ACHN (cell line): ENCODE measurements at places on chromosomes 2 and 18.

- DNase-seq, result peak; percentile 74
Observed at GRCh38 chr18:63979409-63979920, 9.6 kb downstream of the SERPINB8 start.

GRCh38 chr2:234494361-234495250, 2.3 kb downstream of the ARL4C start:
- DNase-seq, result peak; percentile 72

DNA sequence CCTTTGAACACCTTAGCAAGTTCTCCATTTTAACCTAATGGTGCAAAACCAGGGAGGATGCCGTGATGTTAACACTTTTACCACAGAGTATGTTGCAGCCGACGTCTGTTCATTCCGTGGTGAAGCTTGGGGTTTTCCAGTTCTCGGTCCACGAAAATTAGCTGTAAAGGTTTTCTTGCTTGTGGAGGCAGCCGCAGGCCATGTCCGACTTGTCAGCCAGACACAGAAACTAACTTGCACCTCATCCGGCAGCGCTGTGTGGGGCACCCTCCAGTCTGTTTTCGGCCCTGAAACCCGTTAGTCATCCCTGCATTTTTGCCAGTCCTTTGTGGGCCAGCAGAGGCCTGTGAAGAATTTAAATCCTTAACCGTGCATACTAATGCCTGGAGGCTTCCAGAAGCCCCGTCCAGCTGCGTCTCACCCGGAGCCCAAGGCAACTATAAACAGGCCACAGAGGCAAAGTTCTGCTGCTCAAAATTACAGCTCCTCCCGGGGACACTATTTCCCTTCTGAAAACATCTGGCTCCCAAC, 70.6 kb downstream of the SH3YL1 start:
- no peak for DNase-seq

GRCh38 chr2:230170532-230170931, 49.3 kb downstream of the SP110 start:
- no peak for DNase-seq

DNA sequence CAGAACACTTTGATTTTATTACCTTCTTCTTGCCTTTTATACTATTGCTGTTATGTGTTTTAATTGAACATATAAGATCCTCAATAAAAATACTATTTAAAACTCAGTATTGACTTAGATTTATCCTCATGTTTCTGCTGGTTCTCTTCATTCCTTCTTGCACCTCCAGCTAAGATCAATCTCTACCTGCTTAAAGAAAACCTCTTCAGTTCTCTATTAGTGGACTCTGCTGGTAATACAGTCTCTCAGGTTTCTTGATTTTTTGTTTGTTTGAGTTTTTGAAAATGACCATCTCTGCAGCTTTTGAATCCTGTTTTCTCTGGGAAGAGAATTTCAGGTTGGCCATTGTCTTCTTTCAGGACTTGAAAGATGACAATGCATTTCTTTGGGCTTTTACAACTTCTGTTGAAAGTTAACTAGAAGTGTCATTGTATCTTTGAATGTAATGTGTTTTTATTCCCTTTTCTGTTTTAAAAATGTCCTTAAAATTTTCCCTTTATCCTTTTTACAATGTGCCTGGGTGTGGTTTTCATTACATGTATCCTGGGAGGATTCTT, 29.8 kb upstream of the TMEM131 start:
- DNase-seq, result no peak

DNA sequence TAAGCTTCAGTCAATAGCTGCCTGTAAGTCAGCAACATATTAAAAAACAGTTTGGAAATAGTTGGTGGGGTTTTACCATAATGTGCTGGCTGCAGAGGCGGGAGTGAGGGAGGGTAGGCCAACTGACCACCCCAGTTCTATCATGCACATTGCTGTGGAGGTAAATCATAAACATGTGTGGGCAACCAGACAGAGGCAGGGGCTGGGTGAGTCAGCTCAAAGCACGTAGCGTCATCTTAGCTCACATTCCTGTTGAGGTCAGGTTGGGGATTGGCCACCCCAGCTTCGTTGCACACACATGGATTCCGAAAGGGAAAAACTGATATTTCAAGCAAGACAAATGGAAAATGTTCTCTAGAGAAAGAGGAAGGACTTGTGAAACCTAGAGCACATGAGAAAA, 19.5 kb downstream of the GPR45 start:
- DNase-seq, result peak; percentile 97

DNA sequence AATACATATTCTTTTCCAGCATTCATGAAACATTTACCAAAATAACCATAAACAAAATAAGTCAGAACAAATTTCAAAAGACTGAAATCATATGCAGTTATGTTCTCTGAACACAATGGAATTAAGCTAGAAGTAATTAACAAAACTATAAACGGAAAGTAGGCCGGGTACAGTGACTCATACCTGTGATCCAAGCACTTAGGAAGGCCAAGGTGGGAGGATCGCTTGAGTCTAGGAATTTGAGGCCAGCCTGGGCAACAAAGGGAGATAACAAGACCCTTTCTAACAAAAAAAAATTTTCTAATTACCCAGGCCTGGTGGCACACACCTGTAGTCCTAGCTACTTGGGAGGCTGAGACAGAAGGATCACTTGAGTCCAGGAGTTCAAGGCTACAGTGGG, 14.9 kb downstream of the ATAD2B start:
- no peak for DNase-seq

DNA sequence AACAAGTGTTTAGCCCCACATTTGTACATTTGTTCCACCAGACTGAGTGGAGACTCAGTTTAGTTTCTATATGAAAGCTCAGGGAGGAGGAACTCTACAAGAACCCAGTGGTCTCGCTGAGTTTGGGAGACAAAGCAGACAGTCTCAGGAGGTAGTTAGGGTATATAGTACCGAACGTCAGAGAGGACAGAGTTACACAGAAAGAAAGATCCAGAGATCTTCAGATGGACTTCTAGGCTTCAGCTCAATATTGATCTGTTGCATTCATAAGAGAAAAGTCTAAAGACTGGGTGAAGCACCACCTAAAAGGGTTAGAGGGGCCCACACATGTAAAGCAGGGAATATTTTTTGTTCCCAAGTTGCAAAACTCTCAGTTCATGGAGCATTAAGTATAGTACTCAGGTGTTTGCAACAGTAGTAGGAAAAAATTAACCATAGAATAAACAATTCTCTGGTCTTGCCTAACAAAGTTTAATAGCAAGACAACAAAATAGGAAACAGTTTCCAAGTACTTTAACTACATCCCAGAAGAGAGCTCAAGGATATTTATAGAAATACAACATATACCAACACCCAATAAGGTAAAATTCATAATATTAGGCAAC, 4.2 kb downstream of the TFPI start:
- DNase-seq, result no peak

DNA sequence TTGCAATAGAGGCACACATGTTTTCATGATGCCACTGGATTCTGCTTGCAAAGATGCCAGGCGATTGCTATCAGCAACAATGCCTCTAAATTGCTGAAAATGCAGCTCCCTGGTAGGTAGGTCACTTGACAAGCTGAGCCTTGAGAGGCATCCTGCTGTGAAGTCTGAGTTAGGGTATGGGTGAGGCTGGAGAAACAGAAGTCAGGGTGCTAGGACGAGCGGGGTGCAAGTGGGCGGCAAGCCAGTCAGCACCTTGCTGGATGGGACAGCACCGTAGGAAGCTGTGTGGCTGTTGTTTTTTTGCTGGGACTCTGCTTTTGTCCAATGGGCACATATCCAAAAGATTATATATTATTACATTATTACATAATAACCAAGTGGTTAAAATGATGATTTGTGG, 10.5 kb upstream of the CLIP4 start:
- DNase-seq, result no peak
